NCI-H774 (cell line): ENCODE measurements at places on chromosomes 5 and 9.
A peak's percentile ranks its signal among the peaks of the same experiment; 100 is the strongest.

- no peak for DNase-seq
Observed at GRCh38 chr5:170109059-170110031, 3.6 kb downstream of the FOXI1 start.

- no peak for DNase-seq
Observed at GRCh38 chr9:123129423-123129822, 96.0 kb downstream of the GPR21 start.

DNA sequence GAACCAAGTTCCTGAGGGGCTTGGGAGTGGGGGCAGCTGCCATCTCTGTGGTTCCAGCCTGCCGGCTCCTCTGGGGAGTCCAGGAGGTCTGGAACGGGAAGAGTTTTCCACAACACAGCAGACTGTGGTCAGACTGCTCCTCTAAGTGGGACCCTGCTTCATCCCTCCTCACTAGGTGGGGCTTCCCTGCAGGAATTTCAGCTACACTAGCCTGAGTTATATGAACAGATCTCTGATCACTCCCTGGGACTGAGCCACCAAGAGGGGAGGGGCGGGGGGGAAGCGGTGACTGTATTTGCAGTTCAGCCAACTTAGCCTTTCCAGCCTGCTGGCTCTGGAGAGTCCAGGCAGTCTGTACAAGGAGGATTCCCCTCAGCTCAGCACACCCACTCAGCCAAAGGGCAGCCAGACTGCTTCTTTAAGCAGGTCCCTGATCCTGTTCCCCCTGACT, 19.4 kb downstream of the DTWD2 start:
- no peak for DNase-seq

DNA sequence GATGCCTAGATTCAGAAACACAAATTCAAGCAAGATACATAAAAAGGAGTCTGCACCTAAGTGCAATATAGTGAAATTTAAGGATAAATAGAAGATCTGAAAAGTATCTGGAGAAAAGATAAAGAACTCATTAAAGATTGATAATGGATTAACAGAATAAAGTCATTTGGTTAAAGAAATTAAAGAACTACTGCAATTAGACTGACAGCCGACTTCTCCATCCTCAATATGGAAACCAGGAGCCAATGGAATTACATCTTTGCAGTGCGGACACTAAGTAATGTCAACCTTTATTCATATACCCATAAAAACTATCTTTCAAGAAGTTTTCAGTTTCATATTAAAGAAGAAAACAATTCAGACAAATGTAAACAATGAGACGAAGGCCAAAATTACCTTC, 81.0 kb downstream of the MRPL36 start:
- DNase-seq, result no peak

GRCh38 chr5:1442222-1443145, 2.8 kb downstream of the SLC6A3 start:
- no peak for DNase-seq

DNA sequence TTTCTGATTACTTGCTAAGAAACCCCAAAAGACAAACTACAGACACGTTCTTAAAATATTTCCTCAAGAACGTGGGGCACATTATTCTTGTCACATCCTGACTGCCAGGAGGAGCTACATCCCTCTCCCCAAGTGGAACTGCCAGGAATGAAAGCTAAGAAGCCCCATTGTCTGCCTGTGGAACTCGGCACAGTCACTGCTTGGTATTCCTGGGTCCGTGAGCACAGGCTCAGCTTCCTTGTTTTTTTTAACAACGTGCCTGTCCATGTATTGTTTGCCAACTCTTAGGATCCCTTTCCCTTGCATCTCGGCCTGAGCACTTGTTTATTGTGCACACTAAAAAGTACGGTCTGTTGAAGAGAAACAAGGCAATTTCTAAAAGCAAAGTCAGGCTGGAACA, 47.0 kb upstream of the SELENOP start:
- no peak for DNase-seq

GRCh38 chr5:78560000-78560855, 88.3 kb downstream of the LHFPL2 start:
- DNase-seq, result no peak

DNA sequence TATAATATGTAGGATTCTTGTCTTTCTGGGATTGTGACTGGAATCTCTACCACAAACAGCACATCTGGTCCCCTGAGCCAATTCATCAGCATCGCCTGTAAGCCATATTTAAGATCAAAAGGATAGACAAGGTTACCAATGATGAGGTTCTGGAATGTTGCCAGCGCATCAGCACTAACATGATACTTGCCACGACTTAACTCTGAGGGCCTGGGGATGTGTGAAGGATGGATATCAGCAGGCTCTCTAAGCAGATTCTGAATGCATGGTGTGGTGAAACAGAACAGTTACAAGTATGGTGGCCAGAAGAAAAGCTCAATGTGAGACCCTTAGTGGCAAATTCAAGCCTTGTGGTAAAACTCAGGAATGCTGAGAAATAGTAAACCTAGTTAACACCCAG, 143.0 kb downstream of the XRCC4 start:
- DNase-seq, result no peak

DNA sequence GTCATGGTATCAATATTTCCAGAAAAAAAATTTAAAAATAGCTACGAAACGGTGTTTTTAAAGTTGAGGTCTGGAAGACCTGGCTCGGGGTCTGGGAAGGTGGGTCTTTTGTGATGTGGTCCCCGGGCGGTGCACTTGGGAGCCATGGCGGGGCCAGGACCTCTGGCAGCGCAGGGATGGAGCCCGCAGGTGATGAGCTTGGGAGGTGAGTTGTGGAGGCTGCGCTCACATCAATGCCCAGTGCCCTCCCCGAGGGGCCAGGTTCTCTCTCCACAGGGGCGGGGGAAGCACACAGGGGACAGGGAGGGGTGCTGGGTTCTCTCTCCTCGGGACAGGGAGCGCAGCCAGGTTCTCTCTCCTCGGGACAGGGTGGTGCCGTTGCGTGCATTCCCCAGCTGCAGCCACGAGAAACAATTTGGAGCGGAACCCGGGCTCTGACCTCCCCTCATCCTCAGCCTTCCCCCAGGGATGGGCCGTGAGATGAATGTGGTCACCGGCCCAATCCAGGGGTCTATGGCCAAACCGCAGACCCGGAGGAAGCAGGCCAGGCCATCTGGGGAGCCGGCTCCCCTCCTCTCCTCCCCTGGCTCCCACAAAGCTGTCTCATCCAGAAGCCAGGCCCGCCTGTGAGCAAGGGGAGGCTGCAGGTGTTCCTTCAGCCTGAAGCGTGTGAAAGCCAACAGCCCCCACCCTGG, 25.8 kb downstream of the DBH start:
- no peak for DNase-seq

DNA sequence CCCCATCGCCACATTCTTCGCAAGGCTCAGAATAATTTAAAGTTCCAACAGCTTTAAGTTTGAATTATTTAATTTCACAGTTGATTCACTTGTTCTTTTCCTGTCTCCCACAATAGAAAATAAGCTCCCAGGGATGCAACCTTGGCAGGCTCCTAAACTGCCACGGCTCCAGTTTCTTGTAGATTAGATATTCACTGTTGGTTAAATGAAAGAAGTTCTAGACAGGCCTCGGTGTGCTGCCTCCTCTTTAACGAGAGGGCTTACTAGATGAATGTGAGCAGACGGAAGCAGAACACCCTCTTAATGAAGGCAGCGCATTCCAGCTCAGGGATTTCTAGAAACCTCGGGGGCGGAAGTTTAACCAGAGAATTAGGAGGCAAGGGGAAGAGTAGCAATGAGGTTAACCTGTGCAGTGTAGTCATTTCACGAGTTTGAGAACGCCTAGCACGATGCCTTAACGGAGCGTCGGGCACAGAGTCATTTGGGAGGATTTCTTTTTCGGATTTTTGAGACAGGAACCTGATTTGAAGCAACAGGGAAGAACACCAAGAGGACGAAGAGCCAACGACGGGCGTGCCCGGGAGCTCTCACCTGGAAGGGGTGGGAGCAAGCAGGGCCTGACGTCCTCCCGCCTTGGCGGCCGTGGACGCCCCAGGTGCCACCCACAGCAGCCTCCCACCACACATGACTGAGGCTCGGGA, 637 bp upstream of the SMC5 start:
- peak; percentile 81 for DNase-seq

DNA sequence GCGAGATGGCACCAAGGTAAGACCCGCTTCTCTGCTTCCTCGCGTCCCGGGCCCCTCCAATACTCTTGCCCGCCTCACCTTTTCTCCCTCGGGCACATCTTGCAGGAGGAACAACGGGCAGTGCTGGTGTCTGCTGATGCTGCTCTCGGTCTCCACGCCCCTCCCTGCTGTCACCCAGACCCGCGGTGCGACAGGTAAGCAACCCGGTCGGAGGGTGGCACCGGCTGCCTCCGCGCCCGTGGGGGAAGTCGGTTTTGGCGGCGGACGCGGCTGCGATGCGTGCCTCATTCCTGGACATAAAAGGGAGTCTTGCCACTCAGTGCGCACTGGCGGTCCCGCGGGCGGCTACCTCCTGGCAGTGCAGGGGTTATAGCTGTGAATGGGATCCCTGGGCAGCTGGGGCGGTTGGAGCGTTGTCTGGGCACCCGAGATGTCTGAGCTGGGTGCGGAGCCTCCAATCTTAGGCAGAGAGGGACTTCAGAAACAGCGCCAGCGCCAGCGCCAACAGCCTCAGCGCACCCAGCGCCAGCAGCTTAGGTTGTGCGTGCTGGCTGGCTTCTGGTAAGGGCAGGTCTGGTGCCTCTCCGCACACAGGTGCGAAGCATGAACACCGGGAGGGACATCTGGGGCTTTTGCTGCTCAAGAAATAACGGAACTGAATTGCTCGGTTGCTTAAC, 488 bp downstream of the COL15A1 start:
- DNase-seq, result no peak

DNA sequence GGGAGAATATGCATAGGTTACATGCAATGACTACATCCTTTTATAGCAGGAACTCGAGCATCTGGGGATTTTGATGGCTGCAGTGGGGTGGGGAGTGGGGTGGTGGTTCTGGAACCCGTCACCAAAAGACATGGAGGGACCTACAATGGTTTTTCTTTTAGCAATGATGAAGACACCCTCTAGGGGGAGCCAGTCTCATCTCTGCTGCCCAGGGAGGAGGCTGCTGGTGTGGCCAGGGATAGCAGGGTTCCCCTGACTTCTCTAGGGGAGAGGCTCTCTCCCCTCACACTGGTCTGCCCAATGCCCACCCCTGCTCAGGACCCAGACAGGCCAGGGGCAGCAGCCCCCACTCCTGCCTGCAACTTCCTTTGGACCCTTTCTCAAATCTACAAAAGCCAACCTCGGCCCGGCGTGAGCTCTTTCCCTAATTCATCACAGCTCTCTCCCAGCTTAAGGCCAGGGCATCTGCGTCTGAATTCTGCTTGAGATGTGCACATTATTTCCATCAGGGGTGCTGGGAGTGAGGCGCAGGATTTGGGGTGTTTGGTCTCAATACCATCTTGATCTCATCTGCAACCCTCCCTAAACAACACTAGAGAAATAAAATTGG, 73.6 kb upstream of the RETREG1 start:
- peak; percentile 60 for DNase-seq

DNA sequence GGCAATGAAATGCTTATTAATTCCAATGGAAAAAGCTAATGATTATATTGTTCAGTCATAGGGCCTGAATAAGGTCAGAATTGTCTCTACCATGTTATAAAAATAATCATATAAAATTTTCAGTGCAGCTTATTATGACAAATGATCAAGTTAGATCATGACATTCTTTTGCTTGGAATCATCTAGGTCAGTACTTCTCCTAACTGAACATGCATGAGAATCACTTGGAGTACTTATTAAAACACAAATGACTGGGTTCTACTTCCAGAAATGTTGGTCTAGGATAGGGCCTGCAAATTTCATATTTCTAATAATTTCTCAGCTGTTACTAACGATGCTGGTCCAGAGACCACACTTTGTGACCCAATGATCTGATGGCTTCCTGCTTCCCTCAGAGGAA, 806.0 kb upstream of the ZNF608 start:
- DNase-seq, result no peak

DNA sequence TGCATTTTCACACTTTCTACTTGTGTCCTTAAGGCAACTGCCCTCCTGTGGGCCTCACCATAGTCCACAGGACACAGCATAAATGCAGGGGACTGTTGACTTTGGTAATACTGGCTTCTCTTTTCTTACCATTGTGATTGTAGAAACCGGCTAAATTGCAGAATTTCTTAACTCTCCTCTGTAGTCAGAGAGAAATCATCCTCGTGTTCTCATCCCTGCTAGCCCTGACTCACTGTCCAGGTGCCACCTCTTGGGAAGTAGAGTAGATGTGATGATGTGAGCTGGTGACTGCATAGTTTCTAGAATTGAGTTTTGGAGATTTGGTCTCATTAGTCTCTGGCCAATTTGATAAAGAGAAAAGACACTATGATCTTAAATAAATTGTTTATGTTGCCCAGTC, 5.5 kb downstream of the PHF24 start:
- DNase-seq, result no peak

DNA sequence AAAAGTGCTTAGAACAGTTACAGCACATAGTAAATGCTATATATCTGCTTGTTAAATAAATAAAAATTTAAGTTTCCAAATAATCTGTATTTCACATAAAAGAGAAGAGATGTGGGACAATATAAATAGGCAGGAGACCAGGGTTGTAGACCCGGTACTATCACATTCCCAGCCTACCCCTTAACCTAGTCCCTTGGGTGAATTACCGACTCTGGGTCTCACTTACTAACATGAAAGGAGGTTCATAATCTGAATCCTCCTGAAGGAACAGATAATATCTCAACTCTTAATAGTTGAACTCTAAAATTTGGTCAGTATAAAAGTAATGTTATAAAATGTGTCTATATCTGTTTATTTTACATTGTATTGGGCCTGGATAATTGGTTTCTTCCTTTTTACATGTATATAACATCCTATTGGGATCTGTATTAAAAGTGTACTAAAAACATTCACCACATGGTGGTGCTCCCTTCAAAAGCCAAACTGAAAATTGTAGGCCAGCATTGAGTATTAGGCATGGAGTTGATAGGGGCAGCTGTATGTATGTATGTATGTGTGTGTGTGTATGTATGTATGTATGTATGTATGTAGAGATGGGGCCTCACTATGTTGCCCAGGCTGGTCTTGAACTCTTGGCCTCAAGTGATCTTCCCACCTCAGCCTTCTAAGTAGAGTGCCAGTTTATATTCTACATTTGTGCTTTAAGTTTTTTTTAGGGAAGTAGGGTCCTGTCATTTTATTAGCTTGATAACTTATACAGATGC, 64.2 kb upstream of the ABL1 start:
- peak; percentile 53 for DNase-seq

DNA sequence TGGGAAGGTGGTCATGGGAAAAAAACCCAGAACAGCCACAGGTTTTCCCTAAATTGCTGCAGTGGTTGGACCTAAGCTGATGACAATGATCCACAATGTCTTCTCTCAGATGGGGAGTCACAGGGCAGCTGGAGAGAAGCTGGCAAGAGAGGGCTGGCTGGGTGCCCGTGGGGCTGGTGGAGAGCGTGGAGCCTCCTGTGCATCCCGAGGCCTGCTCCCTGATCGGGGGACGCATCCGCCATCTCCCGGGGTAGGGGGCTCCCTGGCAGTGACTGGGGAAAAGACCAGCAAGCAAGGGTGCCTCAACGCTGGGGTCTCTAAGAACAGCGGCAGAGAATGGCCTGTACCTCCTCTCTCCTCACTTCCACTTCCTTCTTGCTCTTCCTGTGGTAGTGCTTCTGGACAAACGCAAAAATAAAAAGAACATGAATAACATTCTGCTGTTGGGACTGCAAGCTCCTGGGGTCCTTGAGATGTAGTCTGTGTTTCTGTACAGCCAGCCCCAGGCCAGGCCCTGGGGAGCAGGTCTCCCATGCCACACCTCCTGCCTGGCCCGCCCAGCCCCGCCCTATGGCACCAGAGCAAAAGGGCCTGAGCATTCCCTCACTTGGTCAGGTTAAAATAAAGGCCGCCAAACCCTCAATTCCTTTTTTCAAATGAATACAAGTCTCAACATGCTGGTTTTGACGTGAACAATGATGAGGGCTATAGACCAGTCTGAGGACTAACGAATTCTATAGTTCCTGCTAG, 7.0 kb upstream of the MRNIP start:
- DNase-seq, result no peak
